Right renal cortex interstitium (tissue), 3 donors: ENCODE measurements at places on chromosomes 12 and 14. TPM values are rescaled to one million over a fixed set of nuclear protein-coding genes. Genes with fewer than 3 reads are reported as not detected.
A peak's percentile ranks its signal among the peaks of the same experiment; 100 is the strongest.

DNA sequence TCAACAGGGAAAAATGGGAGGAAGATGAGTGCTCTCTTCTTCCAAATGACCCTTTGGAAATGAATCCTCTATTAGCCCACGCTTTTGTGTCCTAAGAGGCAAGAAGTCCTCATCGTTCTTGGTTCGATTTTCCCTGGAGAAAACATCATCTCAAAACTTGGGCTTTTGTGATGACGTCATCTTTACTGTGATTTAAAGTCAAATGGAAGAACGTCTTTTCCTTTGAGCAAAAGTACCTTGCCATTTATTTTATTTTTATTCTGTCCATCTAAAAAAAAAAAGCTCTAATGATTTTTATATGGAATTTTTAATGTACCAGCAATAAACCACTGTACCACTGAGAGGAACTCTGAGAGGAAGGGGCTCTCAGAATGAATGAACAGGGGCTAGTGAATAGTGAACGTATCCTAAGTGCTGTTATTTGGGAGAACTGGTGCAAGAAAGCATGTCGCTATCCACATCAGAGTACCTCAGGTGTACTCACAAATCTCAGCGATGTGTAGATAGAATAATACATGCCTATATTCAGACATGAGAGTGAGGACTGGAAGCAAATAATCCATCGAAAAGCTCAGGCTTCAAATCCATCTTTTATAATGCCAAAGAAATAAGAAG, 124.8 kb downstream of the HMGA2 start:
- no peak for DNase-seq

- DNase-seq, result no peak
Observed at GRCh38 chr12:2647186-2647585, 147.6 kb upstream of the FKBP4 start.

DNA sequence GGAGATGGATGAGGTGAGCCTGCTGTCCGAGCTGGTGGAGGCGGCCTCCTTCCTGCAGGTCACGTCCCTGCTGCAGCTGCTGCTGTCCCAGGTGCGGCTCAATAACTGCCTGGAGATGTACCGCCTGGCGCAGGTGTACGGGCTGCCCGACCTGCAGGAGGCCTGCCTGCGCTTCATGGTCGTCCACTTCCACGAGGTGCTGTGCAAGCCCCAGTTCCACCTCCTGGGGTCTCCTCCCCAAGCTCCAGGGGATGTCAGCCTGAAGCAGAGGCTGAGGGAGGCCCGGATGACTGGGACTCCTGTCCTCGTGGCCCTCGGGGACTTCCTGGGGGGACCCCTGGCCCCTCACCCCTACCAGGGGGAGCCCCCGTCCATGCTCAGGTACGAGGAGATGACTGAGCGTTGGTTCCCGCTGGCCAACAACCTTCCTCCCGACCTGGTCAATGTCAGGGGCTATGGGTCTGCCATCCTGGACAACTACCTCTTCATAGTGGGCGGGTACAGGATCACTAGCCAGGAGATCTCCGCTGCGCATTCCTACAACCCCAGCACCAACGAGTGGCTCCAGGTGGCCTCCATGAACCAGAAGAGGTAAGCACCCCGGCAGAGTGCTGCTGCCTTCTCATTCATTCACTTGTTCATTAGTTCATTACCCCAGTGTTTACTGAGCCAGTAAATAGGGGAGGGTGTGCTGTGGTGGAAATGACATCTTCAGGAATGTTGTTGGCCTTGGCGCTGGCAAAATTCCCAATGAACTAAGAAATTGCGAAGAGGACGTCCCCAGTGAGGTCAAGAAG, 774 bp upstream of the MANSC4 start:
- DNase-seq, result peak; percentile 36

DNA sequence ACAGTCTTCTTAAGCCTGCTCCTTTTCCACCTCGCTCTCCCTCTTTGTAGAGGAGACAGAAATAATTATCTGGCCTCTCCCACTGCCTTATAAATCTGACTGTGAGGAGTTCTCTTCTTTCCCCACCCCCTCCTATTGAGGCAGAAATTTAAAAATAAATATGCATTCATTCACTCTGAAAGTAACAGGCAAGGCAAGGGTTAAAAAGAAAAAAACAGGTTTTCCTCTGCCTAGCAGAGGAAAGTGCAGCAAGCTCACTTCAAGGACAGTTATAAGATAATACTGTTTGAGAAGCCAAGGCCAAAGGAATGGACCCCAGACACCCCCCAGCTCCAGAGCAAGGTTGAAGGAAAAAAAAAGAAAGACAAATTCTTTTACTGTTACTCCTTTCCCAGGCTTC, 56.3 kb downstream of the DHRS2 start:
- DNase-seq, result no peak

DNA sequence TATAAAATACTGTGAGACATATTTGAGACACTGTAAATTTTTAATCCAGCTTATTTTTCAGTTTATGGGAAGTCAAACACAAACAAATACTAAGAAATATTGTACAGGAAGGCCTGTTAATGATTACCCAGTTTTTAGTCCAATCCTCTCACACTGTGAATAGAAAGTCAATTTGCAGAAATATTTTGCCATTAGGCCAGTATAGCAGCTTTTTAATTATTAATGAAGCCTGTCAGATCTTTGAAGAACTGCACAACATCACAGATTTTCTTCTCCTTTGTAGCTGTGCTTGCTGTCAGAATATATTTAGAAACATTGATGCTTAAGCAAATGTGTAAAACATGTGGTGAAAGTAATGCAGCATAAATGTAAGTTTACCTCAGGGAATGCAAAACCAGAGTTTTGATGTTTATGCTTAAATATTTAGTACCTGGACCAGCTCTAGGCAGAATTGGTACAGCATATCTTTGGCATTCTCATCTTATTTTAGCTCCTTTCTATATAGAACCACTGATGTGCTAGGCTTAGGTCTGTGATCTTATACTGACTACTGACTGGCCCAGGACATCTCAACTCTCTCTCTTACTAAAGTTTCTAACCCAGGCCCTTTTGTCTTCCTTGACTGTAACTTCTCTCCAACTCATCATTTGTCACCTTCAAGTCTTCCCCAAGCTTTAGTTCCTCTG, 230.8 kb upstream of the NAV3 start:
- no peak for DNase-seq

DNA sequence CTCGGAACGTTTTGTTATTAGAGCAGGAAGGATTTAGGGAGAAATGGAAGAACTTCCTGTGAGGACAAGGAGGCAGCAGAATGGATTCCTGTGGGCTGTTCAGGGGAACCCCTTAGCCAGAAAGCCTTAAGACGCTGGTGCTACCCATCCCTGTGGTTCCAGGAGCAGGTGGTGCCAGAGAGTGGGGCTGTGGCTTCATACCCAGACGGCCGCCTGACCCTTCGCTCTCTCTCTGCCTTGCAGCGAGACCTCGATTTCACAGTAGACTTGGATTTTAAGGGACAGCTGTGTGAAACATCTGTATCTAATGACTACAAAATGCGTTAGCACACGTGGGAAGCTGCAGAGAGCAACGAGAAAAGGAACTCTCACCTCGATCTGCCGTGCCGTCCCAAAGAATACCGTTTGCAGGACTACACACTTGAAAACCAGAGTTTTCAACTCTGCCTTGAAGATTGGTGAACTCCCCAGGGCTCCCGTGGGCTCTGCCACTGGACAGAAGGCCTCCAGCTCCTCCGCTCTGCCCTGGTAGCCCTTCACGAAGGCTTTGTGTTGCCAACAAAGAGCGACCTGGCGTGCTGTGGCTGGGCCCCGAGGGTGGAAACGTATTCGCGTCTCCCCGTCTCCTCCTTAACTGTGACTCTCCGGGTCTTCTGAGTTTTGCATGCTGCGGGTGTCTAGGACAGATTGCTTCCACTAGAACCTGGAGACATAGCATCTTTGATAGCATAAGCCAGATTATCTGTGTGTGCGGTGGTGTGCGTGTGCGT, 102.0 kb downstream of the PRMT8 start:
- no peak for DNase-seq

GRCh38 chr12:65595016-65595560, 229.2 kb upstream of the HMGA2 start:
- no peak for DNase-seq

DNA sequence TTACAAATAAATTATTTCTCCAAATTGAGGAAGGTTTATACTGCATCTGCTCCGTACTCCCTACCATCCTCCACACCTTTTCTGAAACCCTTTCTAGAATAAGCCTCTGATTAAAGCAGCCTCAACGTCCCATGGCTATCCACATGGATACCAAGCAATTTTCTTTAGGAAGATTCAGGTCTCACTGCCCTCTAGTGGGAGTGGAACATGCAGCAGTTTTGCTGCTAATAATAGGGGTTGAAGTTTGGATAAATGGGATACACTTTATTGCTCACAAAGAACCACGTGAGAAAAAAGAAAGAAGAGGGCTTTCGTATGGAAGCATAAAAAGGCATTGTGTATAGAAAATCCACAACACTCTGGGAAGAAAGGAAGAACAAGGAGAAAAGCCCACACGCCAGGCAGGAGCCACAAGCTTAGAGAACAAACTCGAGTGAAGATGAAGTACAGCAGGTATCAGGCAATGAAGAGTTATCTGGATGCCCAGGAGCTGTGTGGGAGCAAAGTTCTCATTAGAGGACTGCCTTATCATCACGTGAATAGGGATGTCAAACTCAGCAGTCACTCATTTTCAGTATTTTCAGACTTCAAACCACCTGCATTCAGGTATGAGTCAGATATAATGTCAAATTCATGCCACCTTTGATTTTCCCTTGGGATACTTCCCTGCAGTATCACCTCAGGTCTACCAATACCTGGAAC, 45.8 kb downstream of the CCER1 start:
- no peak for DNase-seq

- DNase-seq, result no peak
Observed at GRCh38 chr14:101233391-101233790, 327.9 kb upstream of the DIO3 start.

DNA sequence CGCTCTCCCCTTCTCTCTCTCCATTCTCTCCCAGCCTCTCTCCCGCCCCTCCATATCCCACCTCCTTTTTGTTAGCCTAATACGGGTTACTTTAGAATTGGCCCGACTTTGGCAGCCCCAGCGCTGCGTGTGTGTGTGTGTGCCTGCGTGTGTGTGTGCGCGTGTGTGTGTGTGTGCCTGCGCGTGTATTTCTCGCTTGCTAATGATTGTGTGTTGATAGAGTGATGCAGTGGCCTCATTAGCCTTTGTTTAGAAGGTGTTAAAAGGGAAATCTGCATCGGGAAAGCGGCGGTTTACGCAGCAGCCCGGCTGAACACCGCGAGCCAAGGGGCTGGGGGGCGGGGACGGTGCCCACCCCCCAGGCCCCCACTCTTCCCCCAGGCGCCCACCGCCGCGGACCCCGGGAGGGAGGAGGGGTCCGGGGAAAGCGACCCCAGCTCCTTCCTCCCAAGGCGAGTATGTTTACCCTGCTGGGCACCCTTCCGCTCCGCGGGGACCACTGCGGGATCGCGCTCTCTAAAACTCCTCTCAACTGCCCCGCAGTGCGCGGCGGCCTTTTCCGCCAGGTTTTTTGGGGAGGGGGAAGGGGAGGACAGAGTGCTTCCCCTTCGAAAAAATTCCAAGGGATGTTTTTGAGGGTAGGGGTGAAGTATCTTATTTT, 6.8 kb upstream of the LHX5 start:
- no peak for DNase-seq

- DNase-seq, result no peak
Observed at GRCh38 chr12:64009321-64010068, 165.0 kb downstream of the SRGAP1 start.

The KLHDC2 gene
- 179 TPM for polyA plus RNA-seq

The WDR89 gene
- 24.6 TPM for polyA plus RNA-seq
